ENCODE measurements at places on chromosomes 3 and 15.

DNA sequence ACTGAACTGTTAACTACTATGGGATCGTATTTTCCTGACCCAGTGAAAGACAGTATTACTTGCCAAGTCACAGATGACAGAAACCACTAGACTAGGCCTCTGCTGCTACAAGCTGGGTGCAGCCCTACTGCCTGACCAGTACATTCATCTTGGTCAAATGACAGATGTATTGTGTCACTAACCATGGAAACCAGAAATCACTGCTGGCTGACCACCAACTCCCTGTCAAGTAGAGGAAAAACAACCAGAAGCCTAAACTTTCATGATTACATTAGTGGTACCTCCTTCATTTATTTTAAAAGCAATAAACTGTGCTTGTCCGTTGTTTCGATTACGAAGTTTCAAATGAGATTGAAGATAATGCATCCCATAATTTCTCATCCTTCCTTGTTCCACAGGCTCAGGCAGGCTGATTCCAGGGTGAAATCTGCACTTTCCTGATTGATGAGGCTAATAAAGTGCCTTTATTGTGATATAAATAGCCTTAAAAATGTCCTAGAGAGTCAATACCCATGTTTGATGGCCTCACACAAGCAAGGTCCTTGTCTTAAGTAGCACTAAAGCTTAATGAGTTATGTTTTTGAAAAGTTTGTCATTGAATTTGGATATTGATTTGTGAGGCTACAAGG lies 309.7 kb downstream of the LSAMP start:
- DNase-seq: peak; percentile 60

DNA sequence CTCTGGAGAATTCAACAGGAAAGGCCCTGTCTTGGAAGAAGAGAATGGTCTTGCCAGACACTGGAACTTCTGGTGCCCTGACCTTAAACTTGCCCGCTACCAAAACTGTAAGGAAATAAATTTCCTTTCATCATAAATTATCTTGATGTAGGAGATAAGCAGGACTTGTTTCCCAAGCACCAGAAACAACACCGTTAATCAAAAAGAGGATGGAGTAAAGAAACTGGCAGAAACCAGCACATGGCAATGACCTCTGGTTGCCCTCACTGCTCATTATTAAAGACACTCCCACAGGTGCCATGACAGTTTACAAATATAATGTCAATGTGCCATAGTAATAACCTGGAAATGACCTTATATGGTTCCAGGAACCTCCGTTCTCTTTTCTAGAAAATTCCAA lies 426.1 kb downstream of the EDEM1 start:
- no peak for DNase-seq

- DNase-seq: no peak
Observed at GRCh38 chr3:37279856-37280255, 105.5 kb upstream of the LRRFIP2 start.

DNA sequence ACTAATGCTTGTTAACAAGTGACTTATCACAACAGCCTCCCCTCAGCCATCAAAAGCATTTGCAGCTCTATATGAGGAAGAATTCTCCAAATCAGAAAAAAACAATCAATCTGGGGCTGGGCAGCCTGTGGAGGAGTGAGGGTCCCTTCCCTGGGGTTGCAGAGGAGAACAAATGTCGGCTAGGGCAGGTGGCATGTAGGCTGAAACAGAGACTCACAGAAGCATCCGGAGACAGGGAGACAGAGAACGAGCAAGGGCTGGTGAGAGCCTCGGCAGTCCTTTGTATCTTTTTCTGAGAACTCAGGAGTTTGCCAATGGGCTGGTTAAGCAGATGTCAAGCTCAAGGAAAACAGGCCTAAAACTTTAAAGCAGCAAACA lies 15.8 kb downstream of the ITGA11 start:
- DNase-seq: no peak

- no peak for DNase-seq
Observed at GRCh38 chr3:184209146-184209923, 20.1 kb upstream of the VWA5B2 start.

DNA sequence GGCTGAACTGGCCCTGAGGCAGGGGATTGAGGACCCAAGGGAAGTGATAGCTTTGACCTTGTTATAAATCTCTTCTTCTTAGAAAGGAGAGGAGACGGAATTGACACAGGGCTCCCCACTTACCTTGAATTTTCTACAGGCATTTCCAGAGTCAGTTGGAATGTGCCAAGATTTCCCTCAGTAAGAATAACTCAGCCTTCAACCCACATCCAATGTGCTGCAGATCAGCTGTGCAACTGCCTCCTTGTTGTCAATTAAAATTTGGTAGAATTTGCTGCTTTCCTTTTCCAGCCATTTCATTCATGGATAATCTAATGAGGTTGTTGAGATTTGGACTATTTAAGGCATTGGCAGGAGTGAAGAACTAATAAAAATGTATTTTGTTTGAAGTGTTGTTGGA lies 14.6 kb downstream of the MED12L start:
- DNase-seq: no peak

DNA sequence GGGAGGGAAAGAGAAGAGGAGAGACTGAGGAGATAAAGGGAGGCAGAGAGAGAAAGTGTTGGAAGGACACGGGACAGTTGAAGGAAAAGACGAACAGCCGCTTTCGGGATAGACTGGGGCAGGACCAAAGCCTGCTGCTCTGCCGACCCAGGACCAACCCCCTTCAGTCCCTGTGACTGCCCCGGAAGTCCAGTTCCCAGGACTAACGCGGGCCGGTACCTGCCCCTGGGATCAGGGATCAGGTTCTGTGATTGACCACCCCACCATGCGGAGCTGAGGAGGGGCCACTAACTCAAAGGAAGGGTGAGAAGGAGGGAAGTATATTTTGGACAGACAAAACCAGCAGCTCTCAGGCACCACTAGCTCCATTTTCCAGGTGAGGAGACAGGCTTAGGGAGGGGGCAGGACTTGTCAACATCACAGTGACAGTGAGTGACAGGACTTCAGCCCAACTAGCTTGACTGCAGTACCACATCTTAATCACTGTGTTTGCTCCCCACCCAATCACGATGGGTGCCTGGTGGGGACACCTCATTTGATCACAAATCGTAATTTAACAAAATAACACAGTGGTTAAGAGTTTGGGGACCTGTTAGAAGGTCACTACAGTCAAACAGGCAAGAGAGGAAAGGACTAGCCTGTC lies 9.8 kb upstream of the EPHB3 start:
- DNase-seq: no peak

GRCh38 chr3:36060950-36061349 lies 319.4 kb upstream of the STAC start:
- no peak for DNase-seq

GRCh38 chr15:80072285-80072994 lies 13.0 kb downstream of the ZFAND6 start:
- no peak for DNase-seq

DNA sequence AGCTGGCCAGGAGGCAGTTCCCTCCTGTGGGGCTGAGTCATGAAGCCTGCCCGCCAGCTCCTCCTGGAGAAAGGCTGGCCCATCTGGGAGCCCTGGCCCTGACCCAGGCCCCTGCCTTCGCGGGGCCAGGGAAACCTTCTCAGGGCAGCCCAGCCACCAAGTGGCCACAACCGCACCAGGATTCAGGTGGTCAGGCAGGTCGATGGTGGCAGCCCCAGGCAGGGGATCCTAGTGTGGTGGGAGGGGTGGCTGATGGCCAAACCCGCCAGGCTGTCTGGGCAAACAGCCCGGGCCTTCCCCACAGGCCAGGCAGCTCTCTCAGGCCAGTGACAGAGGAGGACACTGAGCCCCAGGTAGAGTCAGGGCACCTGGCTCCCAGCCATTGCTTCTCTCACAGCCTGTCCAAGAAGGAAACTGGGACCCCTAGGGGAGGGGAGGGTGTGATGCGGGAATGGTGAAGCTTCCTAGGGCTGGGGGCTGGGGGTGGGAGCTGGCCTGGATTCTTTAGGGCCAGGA lies 1.2 kb downstream of the TWF2 start:
- DNase-seq: peak; percentile 93

DNA sequence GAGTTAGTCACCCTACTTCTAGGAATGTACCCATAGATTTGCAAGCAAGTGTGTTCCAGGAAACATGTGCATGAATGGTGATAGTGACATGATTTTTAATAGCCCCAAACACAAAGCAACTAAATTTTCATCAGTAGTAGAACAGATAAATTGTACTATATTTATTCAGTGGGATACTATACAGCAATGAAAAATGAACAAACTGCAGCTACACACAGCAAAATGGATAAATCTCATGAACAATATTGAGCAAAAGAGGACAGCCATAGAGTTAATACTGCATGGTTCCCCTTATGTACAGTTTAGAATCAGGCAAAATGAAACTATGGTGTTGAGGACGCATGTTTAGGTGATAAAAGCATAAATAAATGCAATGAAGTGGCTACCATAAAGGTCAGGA lies 26.0 kb downstream of the MESP1 start:
- DNase-seq: no peak

- no peak for DNase-seq
Observed at GRCh38 chr3:129687586-129688125, 81.2 kb upstream of the PLXND1 start.

DNA sequence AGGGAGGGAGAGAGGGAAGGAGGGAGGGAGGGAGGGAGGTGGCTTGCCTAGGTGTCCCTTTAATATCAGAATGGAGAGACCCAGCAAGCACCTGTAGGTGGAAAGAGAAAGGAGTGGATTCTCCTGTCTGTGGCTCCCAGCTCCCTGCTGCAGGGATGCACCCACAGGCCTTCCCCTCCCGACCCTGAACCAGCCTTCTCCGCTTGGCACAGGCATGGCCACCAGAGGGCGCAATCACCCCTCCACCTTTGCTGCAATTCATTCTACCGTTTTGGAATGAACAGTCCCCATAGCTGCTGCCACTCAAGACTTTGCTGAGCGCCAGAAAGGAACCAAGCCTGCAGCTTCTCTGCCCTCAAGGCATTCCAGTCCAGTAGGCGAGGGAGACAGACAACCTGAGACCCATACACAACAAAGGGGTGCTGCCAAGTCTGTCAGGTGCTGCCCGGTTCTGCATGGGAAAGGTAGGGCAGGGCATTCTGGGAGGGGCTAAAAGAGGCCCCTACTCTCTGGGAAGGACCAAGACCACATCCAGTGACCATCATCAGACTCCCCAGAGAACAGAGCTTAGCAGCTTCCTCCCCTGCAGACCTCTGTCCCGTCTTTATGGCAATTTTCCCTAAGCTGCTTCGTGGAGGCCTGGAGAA lies 4.9 kb downstream of the TLR9 start:
- DNase-seq: peak; percentile 90

DNA sequence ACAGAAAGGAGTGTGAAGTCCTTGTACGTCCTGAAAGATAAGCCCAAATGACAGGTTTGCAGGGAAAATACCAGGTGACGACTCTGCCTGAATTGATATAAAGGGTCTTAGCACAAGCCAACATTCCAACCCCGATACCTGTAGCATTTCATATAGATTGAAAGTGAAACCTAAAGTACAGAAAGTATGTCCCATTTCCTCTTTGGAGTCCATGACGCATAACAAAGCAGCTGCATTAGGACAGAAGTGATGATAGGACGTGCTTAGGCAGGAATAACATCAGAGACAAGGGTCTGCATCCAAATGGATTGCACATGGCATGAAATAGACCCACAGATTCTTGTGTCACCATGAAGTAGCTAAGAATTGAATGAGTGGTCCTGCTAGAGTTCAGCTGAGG lies 187.0 kb upstream of the ROBO1 start:
- DNase-seq: no peak

- no peak for DNase-seq
Observed at GRCh38 chr3:157136647-157137387, 23.1 kb downstream of the CCNL1 start.

DNA sequence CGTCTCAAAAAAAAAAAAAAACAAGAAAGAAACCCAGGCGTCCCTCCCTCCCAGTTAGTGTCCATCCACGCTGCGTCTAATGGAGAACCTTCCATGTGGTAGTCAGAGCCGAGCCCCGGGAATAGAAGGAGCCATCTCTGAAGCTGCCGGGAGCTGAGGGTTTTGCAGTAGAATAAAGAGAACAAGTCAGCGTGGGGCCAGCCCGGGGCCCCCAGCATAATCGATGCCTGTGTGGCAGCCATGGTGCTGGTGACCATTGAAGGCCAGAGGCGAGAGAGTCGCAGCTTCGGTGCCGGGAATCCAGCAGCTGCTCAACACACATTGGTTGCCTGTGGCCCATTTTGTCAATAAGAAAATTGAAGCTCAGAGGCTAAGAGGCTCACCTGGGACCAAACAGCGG lies 151.7 kb downstream of the CHSY1 start:
- no peak for DNase-seq

- no peak for DNase-seq
Observed at GRCh38 chr15:29528276-29528675, 258.7 kb upstream of the NSMCE3 start.

DNA sequence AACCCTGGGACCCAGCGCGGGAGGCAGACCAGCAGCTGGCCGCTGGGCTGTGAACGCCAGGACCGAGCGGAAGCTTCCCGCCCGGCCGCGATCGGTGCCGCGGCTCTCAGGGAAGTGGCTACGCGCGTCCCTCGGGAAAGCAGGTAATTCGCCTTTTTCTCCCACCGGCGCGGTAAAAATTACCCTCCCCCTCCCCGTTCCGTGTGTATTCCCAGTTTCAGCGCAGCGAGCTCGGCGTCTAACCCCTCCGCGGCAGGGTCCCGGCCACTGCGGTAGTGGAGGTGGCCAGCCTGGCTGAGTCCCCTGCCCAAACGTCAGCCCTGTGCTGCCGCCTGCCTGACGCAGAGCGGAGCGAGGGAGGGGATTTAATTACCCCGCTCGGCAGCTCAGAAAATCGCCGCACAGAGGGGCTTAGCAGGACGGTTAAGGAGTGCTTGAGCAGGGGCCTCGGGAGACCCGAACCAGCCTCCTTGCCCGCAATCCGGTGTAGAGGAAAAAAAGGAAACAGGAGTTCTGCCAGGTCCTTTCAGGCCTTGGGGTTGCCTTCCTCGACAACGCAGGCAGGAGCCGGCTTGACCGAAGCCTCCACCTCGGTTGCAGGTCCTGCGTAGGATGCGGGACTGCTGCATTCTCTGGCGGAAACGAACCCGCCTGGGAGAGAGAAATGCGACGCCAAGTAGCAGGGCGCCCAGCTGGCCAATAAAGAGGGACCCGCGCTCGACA lies 2.9 kb downstream of the GATA2 start:
- peak; percentile 73 for DNase-seq

- DNase-seq: no peak
Observed at GRCh38 chr3:64290864-64291263, 65.6 kb upstream of the PRICKLE2 start.

DNA sequence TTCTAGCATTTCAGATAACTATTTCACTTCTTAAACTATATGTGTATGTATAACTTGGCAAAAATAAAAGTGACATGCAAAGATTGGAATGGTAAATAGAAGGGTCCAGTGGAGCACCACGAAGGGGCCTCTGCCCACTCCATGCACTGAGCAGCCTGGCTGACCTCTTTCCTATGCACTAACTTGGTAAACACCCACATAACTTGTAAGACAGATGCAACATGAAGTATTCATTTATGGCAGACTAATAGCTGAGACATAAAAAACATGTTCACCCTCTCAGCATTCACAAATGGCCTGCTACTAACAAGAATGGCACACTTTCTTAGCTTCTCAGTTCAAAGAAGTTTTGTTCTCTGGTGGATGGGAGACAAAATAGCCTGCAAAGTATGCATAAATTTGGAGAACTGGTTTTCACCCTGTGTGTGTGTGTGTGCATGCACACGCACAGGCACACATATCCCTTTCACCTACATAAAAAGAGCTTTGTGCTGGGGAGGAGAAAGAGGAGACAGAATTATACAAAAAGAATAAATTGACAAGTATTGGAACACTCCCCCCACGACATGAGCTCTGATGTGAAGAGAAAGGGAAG lies 26.5 kb upstream of the RYK start:
- DNase-seq: no peak
